Hindlimb muscle (tissue), 1 donor: ENCODE measurements at places on chromosomes 7 and 10. TPM values are rescaled to one million over a fixed set of nuclear protein-coding genes. Genes with fewer than 3 reads are reported as not detected.
A peak's percentile ranks its signal among the peaks of the same experiment; 100 is the strongest.

Gene TLX1
- not detected for polyA plus RNA-seq

DNA sequence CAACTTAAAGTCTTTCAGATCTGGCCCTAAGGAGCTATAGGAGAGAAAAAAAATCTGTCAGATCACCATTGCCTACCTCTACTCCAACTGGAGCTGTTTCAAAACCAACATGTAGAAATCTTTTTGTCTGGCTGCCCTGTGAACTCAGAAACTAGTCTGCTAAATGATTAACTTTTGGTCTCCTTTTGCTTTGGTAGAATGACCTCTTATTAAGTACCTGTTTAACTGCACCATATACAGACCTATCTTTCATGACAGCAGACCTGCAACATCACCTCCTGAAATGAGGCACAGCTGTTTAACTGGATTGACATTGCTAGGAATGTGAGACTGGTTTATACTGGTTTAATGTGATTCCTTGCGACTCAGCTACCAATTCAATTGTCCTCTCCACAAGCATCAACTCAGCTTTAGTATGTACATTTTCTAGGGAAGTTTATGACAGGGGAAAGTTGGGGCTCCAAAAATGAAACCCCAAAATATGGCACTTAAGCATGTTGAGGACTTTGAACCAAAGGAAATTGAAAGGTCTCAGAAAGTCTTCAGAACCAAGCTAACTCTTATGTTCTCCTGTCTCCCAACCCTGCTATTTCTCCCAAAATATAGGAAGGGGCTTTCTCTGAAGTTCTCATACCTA is 1.8 kb downstream of the CYP3A43 start:
- DNase-seq: no peak

DNA sequence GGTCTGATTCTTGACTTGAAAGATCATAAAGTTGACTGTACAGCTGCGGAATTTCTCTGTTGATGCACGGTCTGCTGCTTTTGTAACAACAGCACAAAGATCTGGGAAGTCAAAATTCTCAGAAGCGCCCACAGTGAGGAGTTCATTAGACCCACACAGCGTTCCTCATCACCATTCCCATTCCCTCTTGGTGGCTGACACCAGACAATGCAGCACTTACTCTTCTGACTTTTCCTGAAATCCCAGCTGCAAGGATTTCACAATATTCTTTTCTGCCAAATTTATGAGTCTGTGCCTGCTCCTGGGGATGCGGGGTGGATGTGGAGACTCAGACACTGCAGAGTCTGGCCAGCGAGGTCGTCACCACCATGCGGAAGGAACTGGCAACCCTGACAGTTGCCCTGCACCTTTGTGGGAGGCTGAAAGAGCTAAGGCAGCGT is 233.9 kb downstream of the FANK1 start:
- DNase-seq: no peak

- DNase-seq: peak; percentile 37
Measured at GRCh38 chr7:44065431-44066110, at the start of gene PGAM2. PGAM2 (minus strand) TSS chr7:44065567; CDS start chr7:44065529, 38 bp downstream.

DNA sequence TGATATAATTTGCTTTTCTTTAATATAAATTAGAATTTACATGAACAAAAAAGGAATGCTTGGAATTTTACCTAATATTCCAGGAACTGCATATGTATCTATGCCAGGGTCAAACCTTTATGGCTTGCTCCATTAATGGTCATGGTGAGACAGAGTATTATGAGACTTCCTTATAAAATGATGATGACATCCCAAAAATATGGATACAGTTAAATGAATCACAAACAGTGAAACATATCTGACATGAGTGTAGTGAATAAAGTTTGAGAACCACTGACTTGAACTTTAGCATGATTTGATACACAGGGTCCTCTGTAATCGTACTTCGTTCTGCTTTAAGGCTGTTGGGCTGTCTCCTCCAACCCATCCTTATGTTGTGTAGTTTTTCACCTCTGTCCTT is 51.8 kb downstream of the MARCHF5 start:
- DNase-seq: no peak

- DNase-seq: no peak
Measured at GRCh38 chr7:154767821-154768415, 235.0 kb downstream of the PAXIP1 start.

Gene SLC26A3
- polyA plus RNA-seq: not detected

Gene NEUROD6
- not detected for polyA plus RNA-seq

GRCh38 chr10:30821261-30821993 is 191.9 kb upstream of the LYZL2 start:
- no peak for DNase-seq

Gene WIPF3
- polyA plus RNA-seq: 28.4 TPM

Gene DNAJC2
- 32.4 TPM for polyA plus RNA-seq

GRCh38 chr10:13347043-13347499 is 1.0 kb downstream of the SEPHS1 start:
- peak; percentile 47 for DNase-seq

DNA sequence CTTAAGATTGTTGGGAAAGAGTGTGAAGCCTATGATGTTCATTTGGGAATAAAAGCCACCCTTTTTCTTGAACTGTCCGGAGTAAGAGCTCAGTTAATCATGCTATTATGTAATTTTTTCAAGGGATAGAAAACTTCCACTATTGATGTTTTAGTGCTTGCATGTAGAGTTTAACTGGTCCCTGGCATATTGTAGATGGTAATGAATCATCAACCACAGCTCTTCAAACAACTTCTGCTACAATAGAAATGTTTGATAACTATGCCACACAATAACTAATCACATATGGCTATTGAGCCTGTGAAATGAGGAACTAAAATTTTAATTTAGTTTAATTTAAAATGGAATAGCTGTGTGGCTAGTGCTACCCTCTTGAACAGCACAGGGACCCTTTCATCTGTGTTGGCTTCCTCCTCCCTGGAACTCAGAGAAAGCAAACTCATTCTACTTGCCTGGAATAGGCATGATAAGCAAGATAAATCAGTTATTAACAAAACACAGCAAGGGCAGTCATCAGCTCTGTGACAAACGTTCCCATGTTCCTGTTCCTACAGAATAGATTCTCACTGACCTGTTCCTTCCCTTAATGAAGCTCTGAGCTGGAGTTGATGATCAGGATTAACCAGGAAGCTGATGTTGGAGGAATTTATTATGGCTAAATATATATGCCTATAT is 4.9 kb upstream of the SRI start:
- no peak for DNase-seq

GRCh38 chr7:28774261-28774988 is 183.7 kb downstream of the TRIL start:
- no peak for DNase-seq

Gene CCDC146
- polyA plus RNA-seq: 7.6 TPM

GRCh38 chr7:34160261-34160752 is 255.0 kb downstream of the BMPER start:
- DNase-seq: no peak

GRCh38 chr7:7694542-7694941 is 23.9 kb downstream of the RPA3 start:
- DNase-seq: no peak

Gene STAG3
- 25.7 TPM for polyA plus RNA-seq

Gene CABCOCO1
- polyA plus RNA-seq: 0.53 TPM

GRCh38 chr10:26755443-26755903 is 58.0 kb downstream of the PDSS1 start:
- DNase-seq: no peak

Gene HOXA7
- 13.5 TPM for polyA plus RNA-seq

Gene GLRX3
- polyA plus RNA-seq: 54.4 TPM

DNA sequence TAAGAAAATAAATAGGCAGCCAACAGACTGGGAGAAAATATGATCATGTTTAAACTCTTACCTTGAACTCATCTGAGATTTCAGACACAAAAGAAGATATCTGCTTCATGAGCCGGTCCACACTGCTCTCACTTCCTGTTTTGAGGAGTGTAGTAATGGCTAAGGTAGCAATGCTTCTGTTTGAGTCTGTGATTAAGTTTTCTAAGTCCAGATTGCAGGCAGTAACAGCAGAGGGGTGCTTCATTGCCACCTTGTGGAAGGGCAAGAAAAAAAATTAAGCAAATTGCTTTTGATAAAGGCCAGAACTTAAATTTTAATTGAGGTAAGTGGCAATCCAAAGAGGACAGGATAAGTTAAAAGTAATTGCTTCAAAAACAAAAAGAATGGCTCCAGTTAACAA is 69.1 kb downstream of the MEST start:
- no peak for DNase-seq
